ENCODE measurements at places on chromosomes 1 and 21. TPM values are rescaled to one million over a fixed set of nuclear protein-coding genes. Genes with fewer than 3 reads are reported as not detected.

GRCh38 chr1:225917101-225917500, 6.9 kb downstream of the PYCR2 start:
- no peak for DNase-seq

GRCh38 chr1:180815188-180815587, 97.5 kb upstream of the KIAA1614 start:
- no peak for DNase-seq

DNA sequence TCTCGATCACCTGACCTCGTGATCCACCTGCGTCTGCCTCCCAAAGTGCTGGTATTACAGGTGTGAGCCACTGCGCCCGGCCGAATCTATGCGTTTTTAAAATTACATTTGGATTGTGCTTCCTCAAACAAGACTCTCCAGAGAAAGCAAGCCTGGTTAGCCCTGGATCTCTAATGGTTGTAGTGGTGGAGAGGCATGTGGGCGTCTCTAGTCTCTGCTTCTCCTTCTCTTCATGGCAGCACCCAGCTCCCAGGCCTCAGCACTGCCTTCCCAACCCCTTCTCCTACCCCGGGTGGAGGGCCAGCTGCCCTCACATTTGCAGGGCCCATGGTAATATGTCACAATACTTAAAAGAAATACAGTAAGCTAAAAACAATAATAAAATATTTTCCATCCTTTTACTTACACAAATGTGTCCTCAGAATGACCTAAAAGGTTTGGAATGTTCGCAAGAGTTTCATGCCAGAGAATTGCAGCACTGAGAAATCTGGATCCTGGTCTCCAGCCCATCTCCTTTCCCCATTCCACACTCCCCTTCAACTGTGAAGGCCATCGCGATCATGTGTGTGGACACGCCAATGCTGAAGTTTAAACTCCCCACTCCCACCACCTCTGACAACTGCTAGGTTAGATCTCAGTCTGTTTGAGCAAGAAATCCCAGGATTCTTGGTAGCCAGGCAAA, 7.0 kb downstream of the OR14I1 start:
- peak; percentile 5 for DNase-seq

DNA sequence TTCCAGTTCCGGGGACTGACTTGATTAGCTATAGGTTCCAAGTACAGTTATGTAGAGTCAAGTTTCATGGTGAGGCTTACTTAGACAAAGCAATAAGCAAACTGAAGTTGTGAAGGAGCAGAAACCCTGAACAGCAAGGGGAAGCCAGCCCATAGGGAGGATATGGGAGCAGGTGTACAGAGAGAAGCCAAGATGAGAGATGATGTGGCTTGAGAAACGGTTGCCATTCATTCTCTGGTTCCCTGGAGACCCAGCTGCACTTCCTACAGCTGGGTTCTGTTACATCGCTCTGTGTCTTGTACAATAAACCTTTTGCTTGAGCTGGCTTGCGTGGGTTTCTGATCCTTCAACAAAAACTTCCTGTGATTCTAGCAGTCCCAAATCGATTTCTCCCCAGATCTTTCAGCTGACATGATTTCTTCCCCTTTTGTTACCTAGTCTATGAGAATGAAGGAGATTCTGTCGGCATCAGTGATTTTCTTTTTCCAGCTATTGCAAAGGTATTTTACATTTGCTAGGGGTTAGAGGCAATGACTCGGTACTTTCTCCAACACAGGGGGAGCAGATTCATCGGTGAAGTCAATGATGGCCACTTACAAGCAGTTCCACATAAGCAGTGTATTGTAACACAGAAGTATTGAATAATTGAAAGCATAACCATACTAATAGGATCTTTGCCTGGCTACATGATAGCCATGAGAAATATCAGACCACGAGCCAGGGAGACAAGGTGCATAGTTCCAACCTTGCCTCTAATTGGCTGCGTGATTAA, 67.3 kb downstream of the URB2 start:
- no peak for DNase-seq

GRCh38 chr1:226344441-226345259, 35.7 kb upstream of the LIN9 start:
- DNase-seq: no peak

The PRELP gene
- total RNA-seq: not detected

DNA sequence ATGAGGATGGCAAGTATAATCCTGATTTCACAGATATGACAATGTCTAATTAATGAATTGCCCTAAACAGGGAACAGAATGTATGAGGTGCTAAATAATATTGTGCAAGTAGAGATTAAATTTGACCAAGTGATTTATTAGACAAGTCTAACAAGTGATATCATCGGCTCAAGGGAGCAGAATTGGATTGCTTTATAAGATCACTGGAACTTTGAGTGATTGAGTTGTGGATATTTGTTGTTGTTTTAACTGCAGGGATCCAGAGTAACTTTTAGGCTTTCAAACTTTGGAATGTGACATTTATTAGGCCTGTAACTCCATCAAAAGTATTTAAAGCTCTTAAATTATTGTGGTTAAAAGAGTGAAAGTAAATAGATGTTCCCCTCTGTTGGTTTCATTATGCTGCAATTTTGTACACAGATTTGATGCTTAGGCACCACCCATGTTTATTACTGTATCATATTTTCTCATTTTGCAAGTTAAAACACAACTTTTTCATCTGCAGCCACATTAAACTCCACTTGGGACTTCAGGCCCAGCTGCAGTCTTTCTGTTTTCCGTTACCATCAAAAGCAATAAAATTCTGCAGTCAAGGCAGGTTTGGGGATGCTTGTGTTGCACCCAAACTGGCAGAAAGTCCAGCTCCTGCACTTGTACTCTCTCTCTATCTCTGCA, 206.6 kb downstream of the HLX start:
- no peak for DNase-seq

DNA sequence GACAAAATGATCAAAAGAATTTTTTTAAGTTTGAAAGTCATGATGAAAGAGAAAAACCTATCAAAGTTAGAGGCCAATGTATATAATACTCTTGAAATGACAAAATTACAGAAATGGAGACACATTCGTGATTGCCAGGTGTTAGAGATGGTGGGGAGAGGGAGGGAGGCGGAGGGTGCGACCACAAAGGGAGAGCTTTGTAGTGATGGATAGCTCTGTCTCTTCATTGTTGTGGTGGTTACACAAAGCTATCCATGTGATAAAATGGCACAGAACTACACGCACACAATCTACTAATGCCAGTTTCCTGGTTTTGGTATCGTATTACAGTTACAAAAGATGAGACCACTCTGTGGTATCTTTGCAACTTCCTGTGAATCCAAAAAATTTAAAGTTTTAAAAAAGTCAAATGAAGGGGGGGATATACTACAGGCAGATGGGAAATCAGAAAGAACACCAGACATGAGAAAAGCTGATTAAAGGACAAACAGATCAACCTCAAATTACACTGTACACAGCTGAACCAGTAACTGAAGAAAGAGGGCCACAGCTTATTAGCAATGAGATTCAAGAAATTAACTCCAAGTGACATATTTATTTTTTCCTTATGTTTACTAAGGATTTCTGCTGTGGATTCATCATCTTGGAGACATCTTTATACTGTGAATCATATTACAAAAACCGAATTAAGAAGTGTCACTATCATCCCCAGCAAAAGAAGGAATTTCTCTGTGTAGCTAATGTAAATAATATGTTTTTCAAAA, 199.1 kb downstream of the SLC45A1 start:
- DNase-seq: peak; percentile 44

DNA sequence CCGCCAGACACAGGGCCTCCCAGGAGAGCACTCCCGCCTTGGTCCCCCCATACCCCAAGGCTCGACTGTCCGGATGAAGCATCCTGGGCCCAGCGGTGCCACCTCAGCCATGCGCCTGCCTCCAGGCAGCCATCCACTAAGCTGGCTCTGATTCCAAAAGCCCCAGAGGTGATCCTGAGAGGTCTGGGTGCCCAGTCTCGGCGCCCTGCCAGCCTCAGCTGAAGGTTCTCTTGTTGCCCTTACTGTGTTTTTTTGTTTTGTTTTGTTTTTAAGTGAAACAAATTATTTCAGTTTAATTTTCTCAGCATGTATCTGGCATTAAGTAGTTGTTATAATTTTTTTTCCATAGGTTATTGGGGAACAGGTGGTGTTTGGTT, 44.9 kb downstream of the NUAK2 start:
- no peak for DNase-seq

The GIPC2 gene
- total RNA-seq: 0.28 TPM
